ENCODE measurements at places on chromosomes 16 and 17.

- DNase-seq: no peak
These were observed 172.6 kb upstream of the RBFOX1 start for GRCh38 chr16:7160093-7160492.

DNA sequence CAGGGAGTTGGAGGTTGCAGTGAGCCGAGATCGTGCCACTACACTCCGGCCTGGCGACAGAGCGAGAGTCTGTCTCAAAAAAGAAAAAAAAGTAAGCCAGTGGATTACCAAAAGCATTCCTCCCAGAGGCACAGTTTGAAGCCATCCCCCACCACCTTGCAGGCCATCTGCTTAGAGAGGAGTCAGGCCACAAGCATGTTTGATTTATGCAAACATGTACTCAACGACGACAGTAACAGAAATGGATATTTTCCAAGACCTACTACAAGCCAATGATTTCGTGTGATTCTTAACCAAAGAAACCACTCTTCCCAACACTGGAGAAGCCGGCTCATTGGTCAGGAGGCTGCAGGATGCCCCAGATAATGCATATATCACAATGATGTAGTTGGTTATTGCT lies 34.8 kb downstream of the MYH13 start:
- DNase-seq: no peak

DNA sequence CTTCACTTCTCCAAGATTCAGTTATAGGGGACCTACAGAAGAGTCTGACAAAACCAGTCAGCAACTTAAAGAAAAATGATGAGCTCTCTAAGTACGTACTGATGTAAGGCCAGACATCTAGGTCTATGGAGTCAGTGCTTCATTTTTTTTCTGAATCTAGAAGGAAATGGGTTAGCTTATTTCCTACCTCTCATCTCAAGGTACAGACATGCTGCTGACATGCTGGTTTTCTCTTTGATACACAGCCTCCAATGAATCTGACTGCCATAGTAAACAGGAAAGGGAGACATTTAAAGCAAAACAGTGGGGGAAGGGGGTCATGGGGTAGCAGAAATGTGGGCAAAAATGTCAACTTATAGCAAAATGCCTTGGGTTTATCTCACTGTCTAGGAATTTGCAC lies 16.4 kb downstream of the CDR2 start:
- DNase-seq: no peak

DNA sequence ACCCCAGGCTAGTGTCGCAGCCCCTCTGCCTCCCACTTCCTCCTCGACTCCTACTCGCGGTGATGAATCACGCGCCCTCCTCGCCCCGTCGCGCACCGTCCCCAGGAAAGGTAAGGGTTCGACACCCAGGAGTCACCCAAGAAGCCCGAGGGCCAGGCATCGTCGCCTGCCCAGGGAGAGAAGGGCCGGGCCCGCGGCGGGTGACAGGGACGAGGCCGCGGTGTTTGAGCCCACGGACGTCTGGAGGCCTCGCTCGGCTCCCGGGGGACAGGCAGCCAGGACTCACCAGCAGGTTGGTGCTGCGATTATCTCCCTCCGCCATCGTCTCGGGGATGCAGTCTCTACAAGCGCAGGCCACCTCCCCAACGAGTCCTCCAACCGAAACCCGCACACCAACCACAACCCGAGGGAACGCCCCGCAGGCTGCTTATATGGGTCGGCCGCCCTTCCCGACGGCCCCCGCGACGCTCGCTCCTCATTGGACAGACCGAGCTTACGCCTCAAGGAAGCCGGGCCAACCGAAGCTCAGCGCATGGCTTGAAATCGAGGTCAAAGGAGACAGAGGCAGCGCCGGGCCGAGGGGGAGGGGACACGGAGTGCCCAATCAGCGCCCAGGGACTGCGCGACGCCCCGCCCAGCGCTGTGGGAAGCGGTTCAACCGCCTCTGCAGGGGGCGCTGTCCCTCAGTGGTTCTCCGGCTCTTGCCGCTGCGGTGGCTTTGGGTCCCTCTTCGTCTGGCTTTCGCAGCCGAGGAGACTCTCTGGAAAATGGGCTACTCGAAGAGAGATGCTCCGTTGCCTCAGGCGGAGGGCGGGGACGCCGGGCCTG lies at the start of gene ARL6IP1:
ARL6IP1 (minus strand) TSS at position 405 of the 828 bp plus-strand sequence; CDS start at position 322, 83 bp downstream.
- DNase-seq: peak; percentile 98

GRCh38 chr17:72306037-72306436 lies 185.2 kb downstream of the SOX9 start:
- no peak for DNase-seq

DNA sequence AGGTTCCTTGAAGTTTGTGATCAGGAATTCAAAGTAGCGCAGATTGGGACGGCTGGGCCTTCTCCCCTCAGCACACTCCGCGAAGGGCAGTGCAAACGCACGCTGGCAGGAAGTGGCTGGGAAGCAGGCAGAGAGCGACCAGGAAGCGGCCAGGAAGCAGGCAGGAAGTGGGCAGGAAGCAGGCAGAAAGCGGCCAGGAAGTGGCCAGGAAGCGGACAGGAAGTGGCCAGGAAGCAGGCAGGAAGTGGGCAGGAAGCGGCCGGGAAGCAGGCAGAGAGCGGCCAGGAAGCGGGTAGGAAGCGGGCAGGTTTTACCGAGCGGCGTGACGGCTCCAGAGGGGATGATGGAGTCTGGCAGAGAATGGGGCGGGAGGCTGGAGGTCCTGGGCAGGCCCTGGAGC lies 3.2 kb downstream of the DPEP1 start:
- no peak for DNase-seq

DNA sequence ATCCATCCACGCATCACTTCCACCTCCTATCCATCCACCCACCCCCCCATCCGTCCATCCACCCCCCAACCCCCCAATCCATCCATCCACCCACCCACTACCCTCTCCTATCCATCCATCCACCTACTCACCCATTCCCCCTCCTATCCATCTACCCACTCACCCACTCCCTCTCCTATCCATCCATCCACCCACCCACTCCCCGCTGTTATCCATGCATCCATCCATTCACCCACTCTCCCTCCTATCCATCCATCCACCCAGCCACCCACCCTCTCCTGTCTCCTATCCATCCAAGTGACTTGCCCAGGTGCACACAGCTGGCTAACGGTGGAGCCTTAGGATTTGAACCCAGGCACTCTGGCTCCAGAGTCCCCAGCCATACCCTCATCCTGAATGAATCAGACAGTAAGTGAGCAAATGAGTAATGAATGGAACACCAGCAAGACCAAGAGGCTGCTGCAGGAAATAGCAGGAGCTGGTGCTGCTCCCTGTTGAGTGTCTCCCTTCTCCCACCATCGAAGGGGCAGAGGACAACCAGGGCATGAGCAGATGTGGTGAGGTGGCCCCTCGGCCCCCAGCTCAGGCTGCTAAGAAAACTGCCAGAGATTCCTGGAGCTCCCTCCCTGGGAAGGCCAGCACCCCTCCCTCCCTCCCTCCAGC lies 62.5 kb downstream of the LITAF start:
- no peak for DNase-seq

DNA sequence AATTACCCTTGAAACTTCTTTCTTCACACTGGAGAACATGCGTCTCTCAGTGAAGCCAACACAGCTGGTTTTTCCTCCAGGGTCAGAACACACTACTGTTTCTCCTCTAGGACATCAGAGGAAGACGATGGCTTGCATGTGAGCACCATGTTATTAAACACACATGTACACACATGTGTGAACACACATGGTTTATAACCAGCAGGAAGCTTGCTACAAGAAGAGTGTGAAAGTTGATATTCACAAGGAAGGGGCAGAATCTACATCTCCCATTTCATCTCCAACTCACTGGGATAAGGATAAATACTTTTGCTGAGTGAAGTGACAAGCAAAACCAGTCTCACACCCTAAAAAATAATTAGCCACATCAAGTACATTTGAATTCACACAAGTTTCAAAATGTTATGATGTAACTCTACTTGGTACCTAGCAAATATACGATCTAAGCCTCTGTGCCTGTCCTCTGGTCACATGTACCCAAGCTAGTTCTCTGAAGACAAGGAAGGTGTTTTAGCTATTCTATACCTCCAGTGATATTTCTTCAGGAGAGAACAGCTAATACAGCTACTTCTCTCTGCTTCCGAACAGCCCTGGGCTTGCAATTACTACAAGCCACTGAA lies 127.7 kb downstream of the PARN start:
- no peak for DNase-seq

GRCh38 chr17:61460796-61461585 lies 8.8 kb downstream of the TBX4 start:
- DNase-seq: no peak

DNA sequence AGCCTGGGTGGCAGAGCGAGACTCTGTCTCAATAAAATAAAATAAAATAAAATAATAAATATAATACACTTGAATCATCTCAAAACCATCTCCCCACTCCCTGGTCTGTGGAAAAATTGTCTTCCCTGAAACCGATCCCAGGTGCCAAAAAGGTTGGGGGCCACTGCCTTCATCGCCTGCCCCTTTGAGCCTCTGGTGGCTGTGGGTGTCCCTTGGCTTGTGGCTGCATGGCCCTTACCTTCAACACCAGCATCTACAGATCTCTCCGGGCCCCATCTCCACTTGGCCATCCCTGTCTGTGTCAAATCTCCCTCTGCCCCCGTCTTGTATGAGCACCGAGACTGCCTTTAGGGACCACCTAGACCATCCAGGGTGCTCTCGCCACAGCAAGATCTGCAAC lies 177.3 kb downstream of the SEC14L1 start:
- no peak for DNase-seq

DNA sequence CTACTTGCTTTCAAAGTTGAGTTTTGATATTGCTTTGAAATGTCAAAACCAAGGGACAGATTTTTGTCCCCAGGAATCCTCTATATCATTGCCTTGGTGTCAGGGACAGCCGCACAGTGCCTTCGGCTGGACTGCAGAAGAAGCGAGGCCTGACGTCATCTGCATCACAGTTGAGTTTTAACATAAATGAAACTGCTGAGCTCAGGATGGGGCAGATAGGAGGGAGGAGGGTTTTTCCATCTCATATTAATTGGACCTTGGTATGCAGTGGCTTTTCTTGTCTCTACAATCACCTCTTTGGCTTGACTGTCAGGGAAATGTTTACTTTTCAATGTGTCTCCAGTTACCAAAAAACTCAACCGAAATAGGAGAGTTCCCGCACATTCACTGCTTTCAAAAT lies 111.3 kb downstream of the AATF start:
- DNase-seq: no peak

- DNase-seq: peak; percentile 45
These were observed 1.3 kb downstream of the ARMC5 start for GRCh38 chr16:31460582-31461002.

- DNase-seq: no peak
These were observed 206.1 kb downstream of the CDH13 start for GRCh38 chr16:82832821-82833220.

DNA sequence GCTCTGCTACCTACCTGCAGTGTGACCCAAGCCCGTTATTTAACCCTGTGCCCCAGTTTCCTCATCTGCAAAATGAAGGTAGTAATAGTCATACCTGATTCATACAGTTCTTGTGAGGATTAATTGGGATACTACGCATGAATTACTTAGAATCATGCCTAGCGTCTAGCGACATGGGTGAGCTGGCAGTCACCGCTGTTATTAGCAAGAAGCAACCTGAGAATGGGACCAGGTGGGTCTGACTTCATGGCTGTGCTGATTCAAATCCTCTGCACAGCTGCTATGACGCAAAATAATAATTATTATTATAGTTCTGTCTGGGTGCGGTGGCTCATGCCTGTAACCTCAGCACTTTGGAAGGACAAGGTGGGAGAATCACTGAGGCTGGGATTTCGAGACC lies 7.9 kb downstream of the SOCS1 start:
- DNase-seq: no peak

GRCh38 chr17:35988164-35988563 lies 1.6 kb upstream of the CCL14 start:
- no peak for DNase-seq

DNA sequence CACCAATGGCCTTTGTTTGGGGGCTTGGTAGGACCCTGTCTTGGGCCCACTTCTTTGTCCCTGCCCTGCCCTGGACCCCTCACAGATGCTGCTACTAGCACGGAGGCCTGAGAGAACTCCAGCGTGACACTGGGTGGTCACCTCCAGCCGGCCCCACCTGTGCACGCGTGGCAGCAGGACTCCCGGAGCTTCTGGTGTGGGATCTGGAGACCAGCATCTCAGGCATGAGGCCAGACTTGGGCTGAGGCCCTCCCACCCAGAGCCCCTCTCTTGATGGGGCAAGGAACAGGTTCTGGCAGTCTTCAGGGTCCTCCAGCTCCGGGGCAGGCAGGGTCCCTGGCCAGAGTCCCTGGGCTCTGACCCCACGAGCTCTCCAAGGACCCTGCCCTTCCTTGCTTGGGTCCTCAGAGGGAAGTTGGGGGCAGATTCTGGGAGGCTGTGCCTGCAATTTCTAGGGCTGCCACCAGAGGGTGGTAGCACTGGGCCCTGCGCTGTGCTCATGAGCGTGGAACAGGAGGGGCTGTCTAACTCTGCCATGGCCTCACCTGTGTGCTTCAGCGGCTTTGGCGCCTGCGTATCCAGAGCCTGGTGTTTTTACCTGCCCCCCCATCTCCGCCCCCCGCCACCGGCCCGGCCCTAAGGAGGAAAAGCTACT lies 3.1 kb upstream of the BAIAP3 start:
- no peak for DNase-seq

GRCh38 chr16:83501481-83501880 lies 306.3 kb upstream of the HSBP1 start:
- no peak for DNase-seq

DNA sequence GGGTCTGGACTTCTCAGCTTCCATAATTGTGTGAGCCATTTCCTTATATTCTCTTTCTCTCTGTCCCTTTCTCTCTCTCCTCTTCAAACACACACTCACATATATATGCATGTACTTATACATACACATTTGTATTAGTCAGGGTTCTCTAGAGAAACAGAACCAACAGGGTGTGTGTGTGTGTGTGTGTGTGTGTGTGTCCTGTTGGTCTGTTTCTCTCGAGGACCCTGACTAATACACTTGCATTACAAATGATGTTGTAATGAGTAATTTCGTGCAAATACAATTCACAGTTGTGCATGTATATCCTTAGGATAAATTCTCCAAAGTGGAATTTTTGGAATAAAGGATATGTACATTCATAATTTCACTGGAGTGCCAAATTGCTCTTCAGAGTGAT lies 115.3 kb downstream of the NPIPB5 start:
- DNase-seq: no peak

DNA sequence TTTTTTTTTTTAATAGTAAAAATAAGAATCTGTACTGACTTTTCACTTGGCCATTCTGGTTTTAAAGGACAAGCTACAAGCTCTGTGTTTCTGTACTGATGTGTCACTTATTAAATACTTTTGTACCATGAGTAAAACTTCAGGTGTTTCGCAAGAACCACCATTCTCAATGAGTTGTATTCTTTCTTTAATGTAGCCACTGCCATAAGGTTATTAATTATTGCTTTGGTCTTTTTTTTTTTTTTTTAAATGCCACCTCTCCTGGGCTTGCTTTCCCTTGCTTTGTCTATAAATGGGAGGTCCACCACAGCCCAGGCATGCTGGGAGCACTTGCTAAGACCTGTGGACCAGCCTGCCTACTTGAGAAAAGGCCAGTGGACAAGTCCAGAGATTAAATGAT lies 8.4 kb downstream of the ARL2BP start:
- DNase-seq: no peak

GRCh38 chr16:26709754-26710153 lies 357.0 kb upstream of the C16orf82 start:
- DNase-seq: no peak

All from GM10248 (cell line).